LHCN-M2 (cell line): ENCODE measurements at places on chromosomes 13 and 19. TPM values are rescaled to one million over a fixed set of nuclear protein-coding genes. Genes with fewer than 3 reads are reported as not detected.

GRCh38 chr13:106490569-106491321 is 44.7 kb downstream of the EFNB2 start:
- no peak for DNase-seq

- DNase-seq, result no peak
Observed at GRCh38 chr19:16977306-16977705, 49.3 kb downstream of the CPAMD8 start.

DNA sequence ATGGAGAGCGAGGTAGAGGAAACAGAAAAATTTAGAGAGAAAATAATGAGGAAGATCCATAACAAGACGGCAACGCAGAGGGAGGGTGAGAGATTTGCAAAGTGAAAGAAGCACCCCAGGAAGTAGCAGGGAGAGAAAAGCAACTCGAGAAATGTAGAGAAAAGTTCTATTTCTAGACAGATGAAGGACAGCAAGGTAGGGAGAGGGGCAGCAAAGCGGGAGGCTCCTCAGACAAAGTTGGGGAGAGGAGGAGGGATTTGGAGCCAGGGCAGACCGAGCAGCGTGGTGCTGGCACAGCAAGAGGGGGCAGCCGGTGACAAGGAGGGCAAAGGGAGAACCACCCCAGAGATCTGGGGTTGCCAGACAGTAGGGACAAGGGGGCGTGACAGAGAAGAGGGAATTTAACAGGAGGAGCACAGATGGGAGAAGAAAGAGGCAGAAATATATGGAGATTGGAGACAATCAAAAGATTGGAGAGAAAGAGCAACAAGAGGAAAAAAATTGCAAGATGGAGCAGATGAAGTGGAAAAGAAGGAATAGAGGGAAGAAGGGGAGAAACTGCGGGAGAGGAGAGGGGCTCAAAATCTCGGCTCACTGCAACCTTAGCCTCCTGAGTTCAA is 989 bp downstream of the ZNF766 start:
- peak; percentile 29 for DNase-seq

DNA sequence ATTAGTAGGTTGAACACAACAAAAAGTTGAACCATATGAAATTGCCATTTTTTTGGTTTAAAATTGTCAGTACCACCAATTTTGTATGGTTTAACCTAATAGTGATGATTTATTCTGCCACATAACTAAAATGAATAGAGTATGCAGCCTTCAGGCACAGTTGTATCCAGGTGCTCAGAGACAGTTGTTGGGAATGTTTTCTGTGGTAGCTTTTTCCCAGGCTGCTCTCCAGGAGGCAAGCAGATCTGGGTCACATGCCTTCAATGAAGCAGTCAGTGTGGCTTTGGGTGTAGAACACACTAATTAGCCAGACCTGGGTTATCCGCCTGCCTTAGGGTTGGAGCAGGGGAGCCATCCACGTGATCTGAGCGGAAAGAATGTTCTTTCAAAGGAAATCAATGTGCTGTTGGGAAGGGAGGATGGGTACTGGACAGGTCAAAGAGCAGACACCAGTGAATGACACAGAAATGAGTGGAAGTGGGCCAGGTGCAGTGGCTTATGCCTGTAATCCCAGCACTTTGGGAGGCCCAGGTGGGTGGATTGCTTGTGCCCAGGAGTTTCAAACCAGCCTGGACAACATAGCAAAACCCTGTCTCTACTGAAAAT is 28.6 kb downstream of the MARK4 start:
- DNase-seq, result no peak

DNA sequence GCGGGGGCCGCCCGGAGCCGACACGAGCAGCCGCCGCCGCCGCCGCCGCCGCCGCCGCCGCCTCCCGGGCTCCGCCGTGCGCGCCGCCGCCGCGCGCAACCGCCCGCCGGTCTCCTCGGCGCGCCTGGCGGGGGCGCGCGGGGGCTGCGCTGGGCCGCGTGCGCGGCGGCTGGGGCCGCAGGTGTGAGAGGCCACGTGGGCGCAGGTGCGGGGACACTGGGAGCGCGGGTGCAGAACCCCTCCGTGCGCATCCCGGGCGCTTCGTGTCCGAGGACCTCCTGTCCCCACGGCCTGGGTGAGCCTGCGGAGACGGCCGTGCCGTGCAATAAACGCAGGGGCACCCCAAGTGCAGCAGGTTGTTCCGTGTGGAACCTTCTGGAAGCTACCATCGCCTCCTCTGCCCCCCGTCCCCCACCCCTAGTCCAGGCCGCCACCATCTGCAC is at the start of gene LINGO3:
Gene LINGO3 (minus strand): TSS at position 41 of the 443 bp plus-strand sequence. CDS start 16,378 bp downstream, outside the sequence.
- no peak for DNase-seq

DNA sequence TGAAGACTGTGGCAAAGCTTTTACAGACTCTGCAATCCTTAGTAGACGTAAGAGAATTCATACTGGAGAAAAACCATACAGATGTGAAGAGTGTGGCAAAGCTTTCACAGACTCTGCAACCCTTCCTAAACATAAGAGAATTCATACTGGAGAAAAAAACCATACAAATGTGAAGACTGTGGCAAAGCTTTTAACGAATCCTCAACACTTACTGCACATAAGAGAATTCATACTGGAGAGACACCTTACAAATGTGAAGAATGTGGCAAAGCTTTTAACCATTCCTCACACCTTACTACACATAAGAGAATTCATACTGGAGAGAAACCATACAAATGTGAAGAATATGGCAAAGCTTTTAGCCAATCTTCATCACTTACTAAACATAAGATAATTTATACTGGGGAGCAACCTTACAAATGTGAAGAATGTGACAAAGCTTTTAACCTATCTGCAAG is 50.1 kb upstream of the ZNF98 start:
- no peak for DNase-seq

The MAG gene
- total RNA-seq, result not detected in 2 replicates

The ZBTB45 gene
- 9.2 and 10.1 TPM in 2 replicates for total RNA-seq

The COL5A3 gene
- 0.58 and 0.80 TPM in 2 replicates for total RNA-seq

The NRTN gene
- not detected in 2 replicates for total RNA-seq
